ENCODE measurements at places on chromosomes 1 and 21.
A peak's percentile ranks its signal among the peaks of the same experiment; 100 is the strongest.

GRCh38 chr1:53987880-53988279, 30.1 kb downstream of the LDLRAD1 start:
- DNase-seq: no peak

- DNase-seq: no peak
Observed at GRCh38 chr1:247530785-247531184, 5.5 kb downstream of the OR2C3 start.

DNA sequence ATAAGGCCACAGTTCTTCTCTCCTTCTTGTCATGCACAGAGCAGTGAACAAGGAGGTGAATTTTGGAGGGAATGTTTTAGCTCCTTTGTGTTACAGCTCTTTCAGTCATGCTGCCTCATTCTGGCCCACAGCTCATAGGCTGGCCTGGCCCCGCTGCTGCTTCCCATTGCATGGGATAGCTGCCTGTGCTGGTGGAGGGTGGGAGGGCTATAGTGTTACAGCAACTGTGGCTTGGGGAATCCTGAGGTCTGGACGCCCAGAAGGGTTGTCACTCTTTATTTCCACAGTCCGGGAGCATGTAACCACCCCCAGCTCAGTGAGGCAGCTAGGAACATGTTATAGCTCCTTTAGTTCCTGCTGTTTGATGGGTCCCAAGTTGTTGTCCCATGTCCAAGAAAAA, 210.3 kb downstream of the AMY1C start:
- DNase-seq: no peak

- no peak for DNase-seq
Observed at GRCh38 chr21:44912158-44912473, 8.6 kb downstream of the ITGB2 start.

- no peak for DNase-seq
Observed at GRCh38 chr1:64980745-64981600, 14.6 kb upstream of the JAK1 start.

GRCh38 chr21:44898851-44899767, 21.6 kb downstream of the ITGB2 start:
- no peak for DNase-seq

DNA sequence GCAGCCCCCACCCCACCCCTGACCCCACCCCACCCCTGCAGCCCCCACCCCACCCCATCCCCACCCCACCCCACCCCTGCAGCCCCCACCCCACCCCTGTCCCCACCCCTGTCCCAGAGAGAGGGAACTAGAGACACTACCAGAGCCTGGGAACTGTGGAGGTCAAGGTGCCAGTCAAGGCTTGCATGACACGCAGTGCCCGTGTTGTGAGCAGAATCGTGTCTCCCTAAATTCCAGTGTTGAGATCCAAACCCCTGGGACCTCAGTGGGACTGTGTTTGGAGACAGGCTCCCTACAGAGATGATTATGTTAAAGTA, 18.4 kb upstream of the SUMO3 start:
- DNase-seq: no peak

DNA sequence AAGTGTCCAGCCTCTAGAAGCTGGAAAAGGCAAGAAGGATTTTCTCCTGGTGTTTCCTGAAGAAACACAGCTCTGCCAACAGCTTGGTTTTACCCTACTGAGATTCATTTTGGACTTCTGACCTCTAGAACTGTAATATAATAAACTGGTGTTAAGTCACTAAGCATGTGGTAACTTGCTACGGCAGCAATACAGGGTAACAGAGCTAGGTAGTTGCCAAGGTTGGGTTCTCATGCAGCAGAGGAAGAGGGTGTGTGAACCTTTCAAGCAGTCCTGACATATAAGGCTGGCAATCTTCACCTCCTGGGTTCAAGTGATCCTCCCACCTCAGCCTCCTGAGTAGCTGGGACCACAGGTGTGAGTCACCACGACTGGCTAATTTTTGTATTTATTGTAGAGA, 36.0 kb downstream of the GNG4 start:
- DNase-seq: no peak

GRCh38 chr1:222334026-222334680, 213.8 kb downstream of the HHIPL2 start:
- DNase-seq: no peak

DNA sequence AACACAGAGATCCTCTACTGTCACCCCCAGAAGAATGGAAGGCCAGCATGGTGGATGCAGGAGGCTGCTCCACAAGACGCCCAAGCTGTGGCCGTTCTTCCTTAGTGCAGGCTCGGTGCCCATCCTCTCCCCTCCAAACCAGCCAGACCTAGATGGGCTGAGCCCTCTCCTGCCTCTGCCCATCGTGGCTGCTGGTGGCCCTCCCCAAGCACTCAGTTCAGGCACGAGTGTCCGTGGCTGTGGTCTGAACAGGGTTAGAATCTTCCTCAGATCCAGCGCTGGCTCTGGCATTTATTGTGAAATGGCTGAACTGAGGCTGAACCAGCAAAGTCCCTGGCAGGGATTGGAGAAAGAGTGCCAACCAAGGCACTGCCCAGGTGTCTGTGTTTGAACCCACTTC, 59.5 kb downstream of the TRIM11 start:
- DNase-seq: no peak

GRCh38 chr1:162861101-162861500, at the start of gene CCDC190:
CCDC190 (minus strand) TSS chr1:162861175; CDS start chr1:162859646, 1,529 bp downstream.
- DNase-seq: no peak

- no peak for DNase-seq
Observed at GRCh38 chr1:47241114-47242113, 9.4 kb upstream of the TAL1 start.

DNA sequence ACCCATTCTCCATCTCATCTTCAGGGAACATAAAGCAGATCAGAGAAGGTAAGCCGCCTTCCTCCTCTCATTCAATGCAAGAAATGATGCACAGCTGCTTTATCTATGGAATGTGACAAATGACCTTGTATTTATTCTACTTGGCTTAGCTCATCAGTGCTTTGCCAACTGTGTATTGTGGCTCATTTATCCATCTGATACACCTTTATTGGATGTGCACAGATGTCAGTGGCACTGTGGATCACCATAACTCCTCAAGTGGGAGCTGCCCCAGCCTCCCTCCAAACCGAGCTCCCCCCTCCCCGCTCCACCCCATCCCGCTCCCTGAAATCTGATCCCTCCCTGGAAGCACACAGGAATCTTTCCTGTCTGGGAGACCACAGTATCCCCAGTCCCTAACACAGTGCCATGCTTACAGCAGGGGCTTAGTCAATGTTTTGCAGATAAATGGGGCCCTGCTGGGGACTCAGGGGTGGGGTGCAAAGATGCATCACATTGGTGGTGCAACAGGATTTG, 156.0 kb upstream of the RAB4A start:
- DNase-seq: no peak

DNA sequence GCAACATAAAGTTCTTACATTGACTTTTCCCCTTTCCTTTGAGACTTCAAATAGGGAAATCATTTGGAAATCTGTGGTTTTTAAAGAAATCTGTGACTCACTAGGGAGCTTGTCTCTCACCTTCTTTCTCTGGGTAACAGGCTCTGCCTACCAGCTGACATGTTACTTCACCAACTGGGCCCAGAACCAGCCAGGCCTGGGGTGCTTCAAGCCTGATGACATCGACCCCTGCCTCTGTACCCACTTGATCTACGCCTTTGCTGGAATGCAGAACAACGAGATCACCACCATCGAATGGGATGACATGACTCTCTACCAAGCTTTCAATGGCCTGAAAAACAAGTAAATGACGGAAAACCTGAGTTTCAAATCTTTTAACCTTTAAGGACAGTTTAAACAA, 9.2 kb upstream of the CHIA start:
- DNase-seq: no peak

- no peak for DNase-seq
Observed at GRCh38 chr1:60547821-60548220, 474.3 kb upstream of the C1orf87 start.

DNA sequence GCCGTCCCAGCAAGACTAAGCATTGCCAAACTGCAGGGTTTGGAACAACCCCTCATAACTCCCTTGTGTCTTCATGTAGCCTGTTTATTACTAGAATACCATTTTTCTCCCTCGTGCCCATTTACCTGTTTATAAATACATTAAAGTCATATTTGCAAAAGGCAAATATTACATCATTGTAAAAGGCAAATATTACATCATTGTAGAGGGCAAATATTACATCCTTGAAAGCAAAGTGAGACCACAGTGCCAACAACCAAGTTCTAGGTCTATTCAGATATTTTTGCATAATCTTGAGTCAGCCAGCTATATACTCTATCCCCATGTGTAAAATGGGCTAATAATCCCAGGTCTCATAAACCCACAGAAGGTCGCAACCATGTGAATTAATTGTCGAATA, 11.4 kb upstream of the FAM163A start:
- DNase-seq: no peak

GRCh38 chr1:59332983-59333382, 36.1 kb downstream of the FGGY start:
- no peak for DNase-seq

GRCh38 chr1:53174971-53175913, 21.4 kb upstream of the CPT2 start:
- DNase-seq: no peak

DNA sequence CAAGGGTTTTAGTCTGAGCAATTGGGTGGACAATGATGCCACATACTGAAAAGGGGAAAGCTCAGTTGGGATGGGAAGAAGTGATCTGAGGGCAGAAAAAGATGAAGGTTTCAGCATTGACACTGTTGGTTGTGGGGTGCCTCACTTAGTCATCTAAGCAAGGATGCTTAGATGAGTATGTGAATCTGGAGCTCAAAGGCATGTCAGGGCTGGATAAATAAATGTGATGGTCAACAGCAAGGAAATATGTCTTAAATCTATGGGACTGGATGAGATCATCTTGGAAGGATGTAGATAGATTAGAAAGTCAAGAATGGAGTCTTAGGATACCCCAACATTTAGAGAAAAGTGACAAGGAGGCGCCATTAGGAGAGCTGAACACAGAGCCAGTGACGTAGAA, 114.6 kb downstream of the ZBTB18 start:
- no peak for DNase-seq

DNA sequence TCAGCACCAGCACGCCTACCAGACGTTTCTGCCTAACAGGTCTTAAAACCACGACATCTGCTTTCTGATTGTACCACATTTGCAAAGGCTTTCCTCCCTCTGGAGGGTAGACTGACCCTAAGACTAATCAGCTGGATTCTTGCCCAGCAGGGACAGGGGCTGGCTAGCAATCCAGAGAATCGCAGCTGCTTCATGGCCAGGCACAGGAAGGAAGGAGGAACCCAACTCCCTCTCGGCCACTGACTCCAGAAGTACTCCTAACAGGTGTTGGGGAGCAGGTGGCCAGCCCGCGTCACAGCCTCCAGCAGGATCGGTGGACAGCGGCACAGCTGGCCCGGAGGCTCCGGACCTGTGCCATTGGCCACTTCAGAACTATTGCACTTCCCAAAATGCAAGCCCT, 180.8 kb downstream of the NPHP4 start:
- DNase-seq: no peak

- DNase-seq: no peak
Observed at GRCh38 chr1:184294101-184294500, 92.7 kb upstream of the C1orf21 start.

GRCh38 chr1:55560266-55560665, 345.1 kb upstream of the USP24 start:
- no peak for DNase-seq

- no peak for DNase-seq
Observed at GRCh38 chr1:98021126-98021525, 100.3 kb upstream of the DPYD start.

DNA sequence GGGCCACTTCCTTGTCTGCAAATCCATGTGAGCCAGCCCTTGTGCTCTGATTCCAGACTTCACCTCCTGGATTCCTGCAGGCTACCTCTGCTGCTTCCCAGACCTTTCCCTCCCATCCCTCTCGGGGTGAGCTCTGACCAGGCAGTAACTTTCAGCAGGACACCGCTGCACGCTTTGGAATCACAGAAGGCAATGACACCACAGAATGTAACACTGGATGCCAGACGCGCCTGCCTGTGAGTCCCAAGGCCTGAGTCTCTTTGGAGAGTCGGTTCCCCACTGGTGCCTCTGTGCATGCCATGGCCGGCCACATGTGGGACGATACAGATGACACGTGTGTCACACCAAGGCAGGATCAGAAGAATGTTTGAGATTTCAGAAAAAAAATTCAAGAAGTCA, 89.7 kb upstream of the ERRFI1 start:
- no peak for DNase-seq

GRCh38 chr1:245311887-245312536, 157.2 kb downstream of the KIF26B start:
- no peak for DNase-seq

- no peak for DNase-seq
Observed at GRCh38 chr1:111236379-111236778, 8.9 kb downstream of the CHI3L2 start.

DNA sequence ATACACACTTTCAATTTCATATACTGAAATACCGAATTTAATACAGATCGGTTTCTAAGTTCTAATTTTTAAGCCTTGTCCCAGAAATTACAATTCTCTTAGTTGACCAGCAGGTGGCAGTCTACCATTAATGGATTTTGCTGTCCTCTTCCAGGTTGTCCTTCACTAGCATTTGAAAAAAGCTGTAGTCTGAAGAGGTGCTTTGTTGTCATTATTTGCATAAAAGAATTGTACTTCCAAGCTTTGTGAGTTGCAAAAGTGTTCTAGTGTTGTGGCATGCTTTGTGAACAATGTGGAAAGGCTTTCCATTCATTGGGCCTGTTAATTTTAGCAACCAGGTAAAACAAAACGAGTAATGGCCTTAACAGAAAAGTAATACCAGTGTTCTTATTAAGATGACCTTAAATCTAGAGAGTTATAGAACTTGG, 193.6 kb downstream of the RPS6KC1 start:
- DNase-seq: peak; percentile 22

- DNase-seq: no peak
Observed at GRCh38 chr1:163047951-163048659, 21.1 kb upstream of the RGS4 start.

DNA sequence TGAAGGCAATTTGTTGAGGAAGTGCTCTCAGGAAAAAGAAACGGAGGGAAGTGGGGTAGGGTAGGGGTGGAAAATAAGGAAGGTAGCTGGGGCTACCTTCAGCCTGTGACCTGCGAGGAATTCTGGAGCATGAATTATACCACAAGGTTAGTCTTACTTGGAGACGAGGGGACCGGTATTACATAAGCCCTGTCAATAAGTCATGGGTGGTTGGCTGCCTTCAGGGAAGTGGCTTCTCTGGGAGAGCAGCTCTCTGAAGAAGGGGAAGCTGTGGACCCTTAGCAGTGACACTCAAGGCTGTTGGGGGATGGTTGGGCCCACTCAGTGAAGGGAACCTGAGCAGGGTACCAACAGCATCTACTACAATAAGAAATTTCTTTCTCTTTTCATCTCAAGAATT, 111.3 kb downstream of the TNFSF18 start:
- no peak for DNase-seq

DNA sequence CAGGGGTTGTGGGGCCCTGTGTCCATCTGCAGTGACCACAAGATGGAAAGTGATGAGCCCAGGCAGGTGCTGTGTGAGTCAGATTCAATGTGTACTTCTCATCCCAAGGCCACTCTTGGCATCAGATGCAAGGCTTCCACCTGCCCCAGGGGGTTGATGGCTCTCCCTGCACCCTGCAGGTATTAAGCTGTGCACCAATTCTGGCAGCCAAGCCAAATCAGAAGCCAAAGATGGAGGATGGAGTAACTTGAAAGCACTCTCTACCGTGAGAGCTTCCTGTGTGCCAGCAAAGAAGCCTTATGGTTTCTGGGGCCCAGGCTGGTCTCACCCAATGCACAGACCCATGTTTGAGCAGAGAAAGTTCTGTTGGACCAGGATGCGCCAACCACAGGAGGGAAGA, 44.3 kb upstream of the TENT5C start:
- DNase-seq: no peak

GRCh38 chr1:218078916-218079315, 206.2 kb upstream of the RRP15 start:
- no peak for DNase-seq

Data from germinal center (tissue), 1 donor.